ENCODE measurements at places on chromosomes 13 and 19.

DNA sequence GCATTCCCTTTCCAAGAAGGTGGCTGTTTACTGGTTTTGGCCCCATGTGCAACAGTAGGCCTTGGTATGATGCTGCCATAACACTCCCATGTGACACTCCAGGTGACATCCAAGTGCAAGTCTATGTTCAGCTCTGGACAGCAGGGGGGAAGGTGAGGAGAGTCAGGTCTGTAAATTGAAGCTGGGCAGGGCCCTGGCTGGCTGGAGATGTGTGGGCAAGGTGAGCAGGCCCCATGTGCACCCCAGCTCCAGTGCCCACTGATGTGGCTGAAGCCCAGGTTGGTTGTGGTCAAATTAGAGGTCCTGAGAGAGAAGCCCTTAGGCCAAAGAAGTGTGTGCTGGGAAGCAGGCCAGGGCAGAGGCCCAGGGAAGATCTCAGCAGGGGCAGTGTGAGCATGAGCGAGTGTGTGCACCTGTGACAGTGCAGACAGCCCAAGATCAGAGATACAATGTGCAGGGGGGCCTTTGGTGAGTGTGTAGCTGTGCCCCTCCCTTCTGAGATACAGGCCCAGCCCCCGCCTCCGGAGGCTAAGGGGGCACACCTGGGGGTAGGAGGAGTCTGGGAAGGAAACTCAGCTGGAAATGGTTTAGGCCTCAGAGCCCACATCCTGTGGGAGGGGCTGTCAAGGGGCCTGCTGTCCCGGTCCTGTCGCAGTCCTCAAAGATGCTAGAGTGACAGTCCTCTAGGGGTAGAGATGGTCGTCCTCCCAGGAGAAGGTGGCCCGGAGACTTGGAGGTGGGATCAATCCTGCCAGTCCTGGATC, 18.6 kb downstream of the DEDD2 start:
- no peak for DNase-seq

- DNase-seq: no peak
Observed at GRCh38 chr13:69324090-69324886, 783.3 kb upstream of the ATXN8OS start.

- no peak for DNase-seq
Observed at GRCh38 chr13:110557610-110558305, 3.8 kb downstream of the RAB20 start.

DNA sequence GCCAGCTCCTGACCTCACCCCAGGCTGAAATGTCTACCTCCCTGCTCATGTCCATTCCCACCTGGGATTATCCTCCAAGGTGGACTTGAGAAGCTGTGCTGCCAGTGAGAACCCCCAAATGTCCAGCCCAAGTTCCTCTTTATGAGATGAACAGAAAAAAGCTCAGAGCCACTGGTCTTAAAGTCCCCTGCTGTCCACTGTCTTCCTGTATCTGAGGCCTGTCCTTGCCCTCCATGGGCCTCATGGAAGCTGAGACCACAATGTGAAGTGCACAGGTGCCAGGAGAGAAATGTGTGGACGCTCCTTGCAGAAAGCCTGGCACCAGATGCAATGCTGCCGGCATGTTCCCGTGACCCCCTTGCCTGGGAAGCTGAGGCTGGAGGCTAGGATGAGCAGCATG, 3.3 kb upstream of the AMER2 start:
- no peak for DNase-seq

DNA sequence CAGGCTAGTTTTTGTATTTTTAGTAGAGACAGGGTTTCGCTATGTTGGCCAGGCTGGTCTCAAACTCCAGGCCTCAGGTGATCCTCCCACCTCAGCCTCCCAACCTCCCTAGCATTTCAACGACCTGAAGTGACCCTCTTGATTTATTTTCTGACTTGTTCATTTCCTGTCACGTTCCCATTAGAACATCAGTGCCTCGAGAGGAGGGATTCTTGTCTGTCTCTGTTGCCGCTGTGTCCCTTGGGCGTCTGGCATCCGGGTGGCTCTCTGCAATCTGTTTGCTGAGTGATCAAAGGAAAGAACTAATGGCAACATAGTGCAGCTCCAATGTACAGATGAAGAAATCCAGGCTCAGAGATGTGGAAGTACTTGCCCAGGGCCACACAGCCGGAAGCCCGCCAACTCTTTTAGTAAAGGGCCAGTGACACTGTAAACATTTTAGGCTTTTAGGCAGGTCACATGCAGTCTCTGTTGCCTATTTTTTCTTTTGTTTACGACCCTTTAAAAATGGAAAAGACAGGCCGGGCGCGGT, 47.5 kb downstream of the NFIC start:
- no peak for DNase-seq

DNA sequence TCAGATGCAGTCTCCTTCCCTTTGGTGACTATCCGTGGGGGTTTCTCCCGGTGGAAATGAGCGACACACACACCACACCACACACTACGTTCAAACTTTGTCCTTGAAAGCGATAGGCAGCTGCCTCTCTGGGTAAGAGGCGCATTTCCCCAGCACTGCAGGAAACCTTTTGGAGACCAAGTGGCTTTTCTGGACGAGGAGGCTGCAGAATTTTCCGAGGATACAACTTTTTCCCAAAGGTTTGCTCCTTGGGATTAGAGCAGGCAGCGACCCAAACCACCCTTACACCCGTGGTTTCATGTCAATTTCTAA, 38.2 kb upstream of the FLT1 start:
- no peak for DNase-seq

DNA sequence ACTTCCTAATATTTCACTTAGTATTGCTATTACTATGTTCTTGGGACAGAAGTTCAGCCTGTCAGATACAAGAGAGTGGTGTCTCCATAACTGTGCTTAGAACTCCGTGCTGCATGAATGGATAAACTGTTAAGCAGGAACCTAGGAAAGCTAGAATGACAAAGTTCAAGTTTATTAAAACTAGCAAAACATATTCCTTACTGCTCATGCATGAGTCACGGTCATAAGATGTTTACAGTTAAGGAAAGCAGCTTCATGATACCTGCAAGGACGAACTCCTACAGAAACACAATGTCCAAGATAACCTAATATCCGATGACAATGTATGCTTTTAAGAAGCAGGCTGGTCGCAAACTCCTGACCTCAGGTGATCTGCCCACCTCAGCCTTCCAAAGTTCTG, 6.0 kb upstream of the ZNF765 start:
- no peak for DNase-seq

GRCh38 chr19:21580818-21581217, 75.4 kb downstream of the ZNF429 start:
- no peak for DNase-seq

GRCh38 chr13:98664510-98664909, 87.6 kb upstream of the STK24 start:
- no peak for DNase-seq

GRCh38 chr13:46698014-46698413, 98.9 kb downstream of the ESD start:
- no peak for DNase-seq

GRCh38 chr13:35966024-35966423, 165.2 kb downstream of the DCLK1 start:
- no peak for DNase-seq

DNA sequence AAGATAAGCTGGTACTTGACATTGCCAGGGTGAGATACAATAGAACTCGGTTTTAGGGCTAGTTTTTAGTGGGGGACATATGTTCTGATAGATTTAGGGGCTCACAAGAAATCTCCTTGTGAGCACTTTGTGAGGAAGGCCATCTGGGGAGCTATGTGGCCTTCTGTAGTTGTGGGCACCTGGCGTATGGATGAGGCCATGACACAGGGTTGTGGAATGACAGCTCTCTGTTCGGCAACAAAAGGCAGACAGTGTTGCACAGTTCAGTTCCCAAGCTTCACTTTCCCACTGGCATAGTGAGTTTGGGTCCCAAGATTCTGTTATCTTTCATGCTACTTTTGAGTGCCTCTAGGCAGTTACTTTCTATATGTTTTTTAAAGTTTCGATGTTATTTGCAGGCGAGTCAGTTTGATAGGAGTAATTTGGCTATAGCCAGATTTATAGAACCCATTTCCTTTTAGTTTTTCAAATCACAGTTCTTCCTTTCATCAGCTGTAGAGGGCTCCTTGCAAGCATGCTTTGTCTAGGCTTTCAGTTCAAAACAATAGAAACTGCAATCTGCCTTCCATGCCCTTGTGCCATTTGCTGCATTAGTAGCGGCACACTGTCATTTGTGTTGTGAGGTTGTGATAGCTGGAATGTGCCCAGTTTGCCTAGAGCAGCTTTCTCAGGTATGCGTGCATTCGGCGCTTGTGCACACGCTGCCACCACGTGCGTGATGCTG, 70.6 kb upstream of the TEX29 start:
- DNase-seq: no peak

DNA sequence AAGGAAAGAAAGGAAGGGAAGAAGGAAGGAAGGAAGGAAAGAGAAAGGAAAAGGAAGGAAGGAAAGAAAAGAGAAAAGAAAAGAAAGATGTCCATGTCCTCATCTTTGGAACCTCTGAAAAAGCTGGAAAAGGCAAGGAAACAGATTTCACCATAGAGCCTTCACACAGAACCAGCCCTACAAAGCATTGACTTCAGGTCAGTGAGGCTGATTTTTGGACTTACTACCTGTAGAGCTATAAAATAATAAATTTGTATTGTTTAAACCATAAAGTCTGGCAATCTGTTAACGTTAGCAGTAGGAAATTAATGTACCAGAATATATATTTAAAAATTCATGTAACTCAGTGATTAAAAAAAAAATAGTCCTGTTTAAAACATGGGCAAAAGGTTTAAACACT, 130.0 kb downstream of the PIBF1 start:
- no peak for DNase-seq

DNA sequence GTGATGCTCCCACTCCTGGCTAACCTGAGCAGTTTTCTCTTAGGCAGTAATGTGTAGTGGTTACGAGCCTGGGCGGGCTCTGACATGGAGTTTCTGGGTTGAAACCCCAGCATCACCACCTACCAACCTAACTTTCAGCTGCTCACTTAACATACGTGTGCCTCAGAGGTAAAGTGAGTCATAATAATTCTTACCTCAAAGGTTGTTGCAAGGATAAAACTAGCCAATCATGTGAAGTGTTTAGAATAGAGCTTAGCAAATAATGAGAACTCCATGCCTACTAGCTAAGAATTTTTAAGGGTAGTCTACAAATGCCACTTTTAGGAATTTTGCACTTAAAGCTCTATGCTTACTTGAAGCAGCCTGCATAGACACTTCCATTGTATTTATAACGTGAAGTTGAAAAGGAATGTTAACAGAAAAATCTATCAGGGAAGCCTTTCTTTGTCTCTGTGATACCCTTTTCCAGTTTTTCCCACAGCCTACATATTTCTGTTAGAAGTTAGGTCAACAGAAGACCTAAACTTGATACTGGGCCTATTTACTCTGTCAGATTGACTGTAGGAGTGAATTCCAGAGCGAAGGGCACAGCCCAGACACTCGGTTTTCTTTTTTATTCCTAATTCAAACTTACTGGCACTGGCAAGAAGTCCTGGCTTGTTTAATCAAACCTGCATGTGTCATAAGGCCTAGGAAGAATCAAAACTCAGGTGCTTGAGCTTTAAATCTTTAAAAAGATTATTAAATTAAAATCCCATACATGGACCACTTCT, 90.7 kb downstream of the FREM2 start:
- DNase-seq: no peak

GRCh38 chr13:80196756-80197155, 144.2 kb downstream of the SPRY2 start:
- DNase-seq: no peak

DNA sequence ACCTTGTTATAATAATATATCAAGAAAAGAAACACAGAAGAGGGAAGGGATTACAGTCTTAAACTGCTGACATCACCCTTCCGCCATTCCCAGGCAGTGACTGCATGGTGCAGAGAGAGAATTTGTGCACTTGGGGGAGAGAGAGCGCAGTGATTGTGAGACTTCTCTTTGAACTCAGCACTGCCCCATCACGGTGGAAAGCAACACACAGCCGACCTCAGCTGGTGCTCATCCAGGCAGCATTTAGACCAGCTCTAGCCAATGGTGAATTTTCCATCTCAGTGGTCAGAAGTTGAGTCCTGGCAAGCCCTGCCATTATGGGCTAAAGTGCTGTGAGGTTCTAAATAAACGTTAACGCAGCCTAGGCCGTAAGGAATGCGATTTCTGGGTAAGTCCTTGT, 1681.5 kb downstream of the EFNB2 start:
- DNase-seq: no peak

DNA sequence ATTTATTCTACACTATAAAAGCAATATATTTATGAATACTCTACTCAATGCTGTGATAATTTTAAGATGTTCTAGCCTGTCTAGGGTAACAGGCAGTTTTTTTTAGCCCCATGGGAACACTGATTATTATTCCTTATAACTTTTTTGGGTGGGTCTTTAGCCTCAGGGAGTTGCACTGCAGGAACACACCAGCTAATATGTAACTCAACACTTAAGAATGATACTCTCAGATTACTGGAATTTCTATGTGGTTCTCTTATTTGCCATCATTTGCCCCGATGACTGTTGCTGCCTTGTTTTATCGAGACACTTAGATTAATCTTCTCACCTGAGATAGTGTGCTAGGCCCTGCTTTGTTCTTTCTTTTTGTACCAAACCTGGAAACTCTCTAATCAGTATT, 396.9 kb upstream of the SLITRK1 start:
- DNase-seq: no peak

DNA sequence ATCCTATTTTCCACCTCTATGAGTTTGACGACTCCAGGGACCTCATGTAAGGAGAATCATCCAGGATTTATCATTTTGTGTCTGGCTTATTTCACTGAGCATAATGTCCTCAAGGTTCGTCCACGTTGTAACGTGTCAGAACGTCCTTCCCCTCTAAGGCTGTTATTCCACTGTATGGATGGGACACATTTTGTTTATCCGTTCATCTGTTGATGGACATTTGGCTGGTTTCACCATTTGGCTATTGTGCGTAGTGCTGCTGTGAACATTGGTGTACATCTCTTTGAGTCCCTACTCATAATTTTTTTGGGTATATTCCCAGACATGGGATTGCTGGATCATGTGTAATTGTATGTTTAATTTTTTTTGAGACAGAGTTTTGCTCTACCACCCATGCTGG, 21.5 kb downstream of the CRTC1 start:
- DNase-seq: peak; percentile 8

DNA sequence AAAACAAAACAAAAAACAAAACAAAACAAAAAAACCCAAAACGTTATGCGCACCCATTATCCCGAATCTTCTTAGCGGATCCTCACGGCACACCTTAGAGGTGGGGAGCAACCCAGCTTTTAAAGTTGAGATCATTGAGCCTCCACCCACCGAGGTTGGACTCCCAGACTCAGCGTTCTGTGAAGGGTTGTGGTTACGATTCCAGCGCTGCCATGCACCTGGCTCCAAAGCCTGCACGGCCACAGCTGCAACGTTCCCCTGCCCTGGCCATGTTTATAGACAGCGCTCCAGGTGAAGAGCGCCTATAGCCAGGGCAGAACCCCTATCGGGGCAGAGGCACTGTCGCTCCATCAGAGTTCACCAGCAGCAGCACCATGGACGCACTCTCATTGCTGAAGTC, 18.7 kb upstream of the LILRA2 start:
- DNase-seq: no peak

- no peak for DNase-seq
Observed at GRCh38 chr13:23865026-23865425, 24.2 kb downstream of the MIPEP start.

- DNase-seq: no peak
Observed at GRCh38 chr13:39040206-39040605, 1.9 kb downstream of the NHLRC3 start.

- DNase-seq: no peak
Observed at GRCh38 chr13:51283371-51283770, 56.1 kb upstream of the SERPINE3 start.
